Right hindlimb (tissue), 1 donor: ENCODE measurements at places on chromosomes 4 and X.
A peak's percentile ranks its signal among the peaks of the same experiment; 100 is the strongest.

GRCh38 chr4:125681240-125681639, 366.5 kb downstream of the FAT4 start:
- no peak for DNase-seq

GRCh38 chr4:52585379-52585778, 73.7 kb downstream of the USP46 start:
- DNase-seq = no peak

DNA sequence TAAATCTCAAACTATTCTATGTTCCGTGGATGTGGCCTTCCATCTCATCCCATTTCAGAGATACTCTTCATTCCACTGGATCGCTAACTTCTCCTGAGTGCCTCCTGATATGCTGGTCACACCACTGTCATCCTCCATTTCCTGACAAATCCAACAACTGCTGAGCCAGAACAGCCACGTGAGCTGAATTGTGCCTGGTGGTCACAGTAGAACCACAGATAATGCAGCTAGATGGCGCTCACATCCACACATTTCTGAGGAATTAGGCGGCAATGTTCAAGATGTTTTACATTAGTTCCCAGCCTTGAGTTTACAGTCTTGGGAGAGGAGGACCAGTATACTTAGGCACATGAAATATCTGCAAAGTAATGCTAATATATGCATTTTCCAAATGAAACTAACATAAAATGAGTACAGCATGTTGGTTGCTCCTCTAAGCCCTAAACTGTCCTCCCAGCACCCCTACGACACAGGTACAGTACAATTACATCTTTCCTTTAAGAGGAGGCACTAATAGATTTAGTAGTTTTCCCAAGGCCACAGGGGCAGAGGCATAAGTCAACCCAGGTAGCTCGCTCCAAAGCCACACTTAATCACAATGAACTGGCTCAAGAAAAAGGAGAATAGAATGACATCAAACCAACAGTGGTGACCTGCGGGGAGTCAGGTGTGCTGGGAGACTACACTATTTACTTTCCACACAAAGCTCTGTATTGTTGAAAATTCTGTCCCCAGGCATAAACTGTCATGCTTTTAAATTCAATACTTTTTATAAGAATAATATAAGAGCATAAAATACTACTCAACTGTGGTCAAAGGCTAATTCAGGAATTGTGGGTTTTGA, 134.2 kb downstream of the CHIC2 start:
- DNase-seq = peak; percentile 88

GRCh38 chrX:12702509-12703091, 88.6 kb upstream of the PRPS2 start:
- DNase-seq = no peak

GRCh38 chr4:172573899-172574298, 594.7 kb upstream of the GALNT7 start:
- DNase-seq = no peak

- DNase-seq = no peak
Measured at GRCh38 chr4:11106759-11107158, 321.9 kb downstream of the HS3ST1 start.

GRCh38 chr4:9947168-9948062, 73.9 kb downstream of the SLC2A9 start:
- DNase-seq = no peak
